ENCODE measurements at places on chromosomes 7 and 10. TPM values are rescaled to one million over a fixed set of nuclear protein-coding genes. Genes with fewer than 3 reads are reported as not detected.

DNA sequence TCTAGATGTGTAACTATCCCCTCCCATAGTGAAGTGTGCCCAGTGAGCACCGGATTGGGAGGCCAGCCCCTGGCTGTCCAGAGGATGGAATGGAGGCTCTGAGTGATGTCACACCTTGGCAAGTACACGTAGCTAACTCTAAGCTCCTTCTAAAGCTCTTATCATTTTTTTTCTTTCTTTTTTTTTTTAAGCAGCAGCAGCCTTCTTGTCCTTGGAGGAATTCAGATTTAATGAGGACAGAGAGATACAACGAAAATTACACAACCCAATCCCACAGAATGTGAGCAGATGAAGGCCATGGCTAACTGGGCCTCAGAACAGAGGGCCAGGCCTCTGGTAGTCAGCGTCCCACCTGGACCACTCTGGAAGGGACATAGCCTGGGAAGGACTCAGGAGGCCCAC lies 11.3 kb downstream of the TNS3 start:
- DNase-seq, result peak; percentile 84

The PKD2L1 gene
- not detected for total RNA-seq

- DNase-seq, result peak; percentile 75
Observed at GRCh38 chr7:105046414-105046813, 32.4 kb downstream of the KMT2E start.

- DNase-seq, result no peak
Observed at GRCh38 chr7:155392726-155393570, 65.0 kb upstream of the EN2 start.

The WIPF3 gene
- total RNA-seq, result not detected

GRCh38 chr7:138729444-138729843 lies 28.3 kb upstream of the SVOPL start:
- DNase-seq, result no peak

The GPR15LG gene
- not detected for total RNA-seq

DNA sequence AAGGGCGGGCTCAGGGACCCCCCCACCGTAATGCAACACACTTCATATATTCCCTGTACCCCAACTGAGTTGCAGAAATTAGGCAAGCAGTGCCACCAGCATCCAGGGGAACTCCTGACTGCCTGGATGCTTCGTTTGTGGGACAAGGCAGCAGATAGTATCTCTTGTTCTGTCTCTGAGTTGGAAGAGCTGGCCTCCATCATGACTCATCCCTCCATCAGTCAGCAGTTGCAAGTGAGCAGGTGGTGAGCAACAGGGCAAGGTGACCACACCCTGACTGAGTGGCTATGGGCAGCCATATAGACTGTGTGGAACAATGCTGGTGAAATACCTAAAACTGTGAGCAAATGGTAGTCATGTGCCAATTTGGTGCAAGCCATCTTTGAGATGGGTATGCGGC lies 22.8 kb upstream of the ADAMTS14 start:
- DNase-seq, result peak; percentile 77

Data from IMR-90 (cell line).